ENCODE measurements at places on chromosomes 4 and X.

DNA sequence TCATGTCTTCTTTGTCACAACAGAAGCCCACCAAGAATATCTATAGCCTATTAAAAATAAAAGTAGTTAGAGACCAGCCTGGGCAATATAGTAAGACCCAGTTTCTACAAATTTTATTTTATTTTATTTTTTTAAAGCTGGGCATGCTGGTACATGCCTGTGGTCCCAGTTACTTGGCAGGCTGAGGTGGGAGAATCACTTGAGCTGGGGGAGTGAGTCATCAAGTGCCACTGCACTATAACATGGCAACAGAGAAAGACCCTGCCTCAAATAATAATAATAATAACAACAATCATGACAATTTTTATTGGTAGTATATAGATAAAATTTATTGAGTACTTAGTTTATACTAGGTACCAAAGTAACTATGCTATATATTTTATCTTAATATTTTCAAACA is 93.0 kb upstream of the NPFFR2 start:
- DNase-seq = no peak

DNA sequence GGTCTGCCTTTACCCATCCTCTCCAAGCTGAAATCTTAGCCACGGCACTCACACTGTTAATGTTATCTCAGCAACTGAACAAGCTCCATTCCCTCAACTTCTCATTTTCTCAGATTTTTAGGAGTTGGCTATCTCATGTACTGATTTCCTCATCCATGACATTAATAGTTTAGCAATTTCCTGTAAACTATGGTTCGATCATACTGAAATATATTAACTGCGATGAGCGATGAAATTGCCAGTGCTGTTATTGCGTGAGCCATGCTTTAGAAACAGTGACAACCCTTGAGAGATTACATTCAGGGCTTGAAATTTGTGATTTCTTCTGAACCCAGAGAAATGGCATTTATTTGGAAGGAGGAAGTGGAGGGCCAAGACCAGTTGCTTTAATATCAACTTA is 223.7 kb downstream of the GPAT3 start:
- no peak for DNase-seq

GRCh38 chr4:105894660-105895582 is at the start of gene NPNT:
Gene NPNT (plus strand): TSS chr4:105895471. CDS start chr4:105895653, 182 bp downstream.
- DNase-seq = no peak

- DNase-seq = no peak
These were observed 493 bp upstream of the UCHL1 start for GRCh38 chr4:41256131-41256739.

- DNase-seq = no peak
These were observed 34.8 kb downstream of the GC start for GRCh38 chr4:71749008-71749594.

- DNase-seq = no peak
These were observed 727.6 kb upstream of the MAGEB2 start for GRCh38 chrX:29487714-29488113.

GRCh38 chr4:104901961-104902605 is 244.6 kb upstream of the TET2 start:
- DNase-seq = no peak

- DNase-seq = no peak
These were observed 220.7 kb downstream of the ANTXR2 start for GRCh38 chr4:79852305-79852730.

GRCh38 chrX:18360867-18361266 is 6.4 kb upstream of the SCML2 start:
- no peak for DNase-seq

GRCh38 chrX:142295190-142295589 is 90.1 kb upstream of the MAGEC2 start:
- no peak for DNase-seq

- DNase-seq = no peak
These were observed 58.0 kb upstream of the PTPN13 start for GRCh38 chr4:86536151-86536550.

GRCh38 chr4:139732991-139733570 is 67.5 kb downstream of the MGST2 start:
- DNase-seq = no peak

GRCh38 chrX:55127692-55128091 is 38.9 kb downstream of the PAGE2 start:
- no peak for DNase-seq

- DNase-seq = no peak
These were observed 104.9 kb downstream of the RASGEF1B start for GRCh38 chr4:81366779-81367178.

GRCh38 chrX:50942471-50942870 is 31.9 kb downstream of the BMP15 start:
- DNase-seq = no peak

DNA sequence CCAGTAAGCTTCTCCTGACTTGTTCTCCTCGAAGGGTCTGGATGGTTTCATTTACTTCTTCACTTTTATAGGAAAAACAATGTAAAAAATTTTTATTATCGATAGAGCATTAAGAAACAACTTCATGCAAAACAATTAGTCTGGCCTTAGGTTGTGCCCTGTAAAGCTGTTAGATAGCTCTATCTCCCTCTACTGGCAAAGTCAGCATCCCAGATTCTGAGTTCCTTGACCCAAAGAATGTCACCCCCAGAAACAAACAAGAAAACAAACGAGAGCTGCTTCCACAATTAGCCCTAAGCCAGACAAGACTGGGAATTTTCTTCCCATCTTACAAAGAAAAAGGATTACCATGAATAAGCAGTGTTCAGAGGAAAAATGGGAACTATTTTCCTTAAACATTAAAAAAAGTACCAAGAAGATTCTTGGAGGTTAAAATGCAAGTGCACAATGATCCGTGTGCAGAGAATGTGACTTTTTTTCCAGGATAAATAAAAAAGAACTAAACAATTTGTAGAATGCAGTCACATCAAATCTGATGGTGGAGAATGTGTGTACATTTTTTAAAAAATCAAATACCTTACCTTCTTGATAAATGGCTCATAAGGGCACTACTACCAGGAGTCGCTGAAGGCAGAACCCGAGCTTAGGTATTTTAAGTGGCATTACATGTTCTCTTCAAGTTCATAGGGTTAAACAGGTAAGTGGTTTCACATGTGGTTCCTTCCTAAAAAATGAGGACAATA is 293.2 kb downstream of the FBXO8 start:
- DNase-seq = no peak

DNA sequence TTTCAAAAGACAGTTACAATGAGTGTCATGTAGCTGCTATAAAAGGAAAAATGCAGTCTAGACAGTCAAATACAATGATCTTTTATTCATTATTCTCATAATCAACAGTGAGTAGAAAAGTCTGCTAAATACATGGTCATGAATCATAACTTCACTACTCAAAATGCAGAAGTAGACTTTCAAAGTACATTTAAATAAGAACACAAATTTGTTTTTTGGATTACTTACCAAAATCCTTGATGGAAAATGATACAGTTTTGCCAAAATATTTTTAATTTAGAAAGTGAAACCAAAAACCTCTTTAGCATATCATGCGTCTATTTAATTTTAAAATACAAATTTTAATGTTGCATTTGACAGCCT is 4.9 kb downstream of the ACSL4 start:
- no peak for DNase-seq

- no peak for DNase-seq
These were observed 28.6 kb upstream of the BBS12 start for GRCh38 chr4:122703868-122704267.

GRCh38 chr4:101039367-101039766 is 308.0 kb downstream of the PPP3CA start:
- peak; percentile 21 for DNase-seq

- DNase-seq = no peak
These were observed 373.6 kb upstream of the NDST3 start for GRCh38 chr4:117660668-117661067.

- no peak for DNase-seq
These were observed 38.2 kb upstream of the XPNPEP2 start for GRCh38 chrX:129700536-129700935.

DNA sequence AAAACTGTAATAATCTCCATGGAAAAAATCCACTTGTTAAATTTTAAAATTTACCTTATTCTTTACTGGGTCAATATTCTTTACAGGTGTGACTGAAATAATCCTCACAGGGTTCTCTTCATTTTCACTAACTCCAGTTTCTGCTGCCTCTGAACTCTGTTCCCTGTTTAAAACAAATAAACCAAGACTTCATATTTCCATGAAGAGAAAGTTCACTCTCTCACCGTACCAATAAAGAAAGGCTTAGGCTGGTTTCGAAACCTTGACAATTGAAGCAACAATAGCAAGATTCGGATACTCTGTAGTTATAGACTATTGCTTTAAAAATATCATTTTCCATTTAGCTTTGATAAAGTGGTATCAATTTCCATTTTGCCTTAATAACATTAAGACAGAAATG is 135.8 kb downstream of the PDS5A start:
- no peak for DNase-seq

DNA sequence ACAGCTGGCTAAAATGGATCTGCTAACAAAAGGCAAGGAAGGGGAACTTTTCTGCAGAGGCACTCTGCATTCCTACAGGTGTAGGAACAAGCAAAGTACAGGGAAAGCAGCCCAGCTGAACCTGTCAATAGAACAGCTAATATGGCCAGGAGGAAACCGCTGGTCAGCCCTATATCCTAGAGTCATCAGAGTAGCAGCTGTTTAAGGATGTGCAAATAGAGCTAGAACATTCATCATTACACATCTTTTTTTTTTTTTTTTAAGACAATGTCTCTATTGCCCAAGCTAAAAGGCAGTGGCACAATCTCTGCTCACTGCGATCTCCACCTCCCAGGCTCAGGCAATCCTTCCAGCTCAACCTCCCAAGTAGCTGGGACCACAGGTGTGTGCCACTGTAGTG is 163.0 kb downstream of the BTC start:
- no peak for DNase-seq

GRCh38 chr4:109044431-109044830 is 258.0 kb downstream of the COL25A1 start:
- DNase-seq = no peak

GRCh38 chr4:171441300-171441941 is 371.8 kb upstream of the GALNTL6 start:
- no peak for DNase-seq

- no peak for DNase-seq
These were observed 56.7 kb downstream of the FGFBP1 start for GRCh38 chr4:15881820-15882219.

DNA sequence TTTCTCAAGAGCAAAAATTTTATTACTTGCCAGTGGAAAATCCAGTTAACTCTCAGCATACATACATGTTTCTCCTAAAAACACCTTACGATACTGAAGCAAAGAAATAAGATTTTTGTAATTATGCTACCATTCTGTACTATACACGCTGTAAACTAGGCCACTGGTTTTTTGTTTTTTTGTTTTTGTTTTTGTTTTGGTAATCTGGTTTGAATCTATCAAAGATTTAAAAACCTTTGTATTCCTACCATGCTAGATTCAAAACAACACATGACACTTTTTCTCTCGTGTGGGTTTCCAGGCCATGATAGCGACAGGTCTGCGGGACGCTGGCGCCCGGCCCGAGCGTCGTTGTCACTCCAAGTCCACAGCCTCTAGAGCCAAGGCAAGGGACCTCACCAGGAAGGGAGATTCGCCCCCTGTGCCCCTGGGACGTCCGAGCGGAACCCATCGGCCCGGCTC is 723 bp downstream of the TMEM192 start:
- DNase-seq = no peak

- DNase-seq = no peak
These were observed 31.3 kb downstream of the REPS2 start for GRCh38 chrX:16977771-16978170.

DNA sequence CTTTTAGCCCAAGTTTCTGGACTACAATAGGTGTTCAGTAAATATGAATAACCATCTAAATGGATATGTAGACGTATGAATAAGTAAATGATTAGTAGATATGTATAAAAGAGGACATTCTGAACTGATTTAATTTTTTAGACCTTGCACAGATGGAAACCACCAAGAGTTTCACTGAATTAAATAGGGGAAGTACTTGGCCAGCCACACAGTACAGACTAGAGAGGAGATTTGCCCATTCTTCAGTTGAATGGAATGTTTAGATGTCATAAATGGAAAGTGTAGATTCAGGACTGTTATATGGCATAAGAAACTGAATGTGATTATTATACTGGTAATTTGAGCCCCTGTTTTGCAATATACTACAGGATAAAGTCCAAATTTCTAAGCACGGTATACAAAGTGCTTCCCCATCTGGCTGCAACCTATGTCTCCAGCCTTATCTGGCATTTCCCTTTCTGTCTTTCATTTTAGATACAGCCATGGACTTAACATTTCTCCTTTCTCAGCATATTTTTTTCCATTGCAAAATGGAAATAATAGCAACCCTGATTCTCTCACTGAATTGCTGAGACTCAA is 137.8 kb upstream of the HS3ST1 start:
- DNase-seq = no peak

DNA sequence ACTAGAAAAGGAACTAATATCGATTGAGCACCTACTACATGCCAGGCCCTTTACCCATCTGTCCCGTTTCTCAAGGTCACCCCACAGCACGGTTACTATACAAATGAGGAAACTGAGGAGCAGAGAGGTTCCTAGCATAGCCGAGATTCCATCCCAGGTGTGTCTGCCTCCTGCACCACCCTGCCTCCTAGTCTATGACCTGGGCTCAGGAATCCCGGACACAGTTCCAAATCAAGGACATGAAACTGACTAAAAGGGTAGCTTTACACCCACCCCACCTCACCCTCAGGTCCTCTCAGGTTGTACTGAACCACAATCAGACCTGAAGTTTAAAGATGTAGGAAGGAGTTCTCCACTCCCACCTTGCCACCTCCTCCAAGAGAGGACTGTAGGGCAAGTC is 55.6 kb downstream of the APBB2 start:
- DNase-seq = no peak

GRCh38 chr4:140044337-140044902 is 109.6 kb downstream of the MAML3 start:
- DNase-seq = no peak

DNA sequence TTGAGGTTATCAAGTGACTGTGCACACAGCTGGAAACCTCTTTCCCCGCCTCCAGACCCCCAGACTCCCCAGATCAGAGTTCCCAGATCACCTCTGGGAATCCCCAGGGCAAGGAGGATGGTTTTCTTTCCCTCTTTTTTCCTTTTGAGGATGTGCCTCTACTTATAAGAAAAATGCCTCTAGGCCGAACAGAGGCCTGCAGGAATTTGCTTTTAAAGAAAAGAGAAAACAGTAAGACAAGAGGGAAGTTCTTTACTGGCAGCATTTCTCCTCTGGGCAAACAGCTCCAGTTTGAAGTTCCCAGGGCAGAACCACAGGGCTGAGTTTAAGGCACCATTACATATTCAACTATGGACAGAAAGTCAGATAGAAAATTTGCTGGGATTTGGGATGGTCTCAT is 837.9 kb upstream of the LCORL start:
- DNase-seq = no peak
